Stimulated activated CD8-positive, alpha-beta memory T cell treated with anti-CD3 and anti-CD28 coated beads, Interleukin-15, amount 100 ng/mL, for 4 hours (primary cell): ENCODE measurements at places on chromosomes 3 and 15.
A peak's percentile ranks its signal among the peaks of the same experiment; 100 is the strongest.

DNA sequence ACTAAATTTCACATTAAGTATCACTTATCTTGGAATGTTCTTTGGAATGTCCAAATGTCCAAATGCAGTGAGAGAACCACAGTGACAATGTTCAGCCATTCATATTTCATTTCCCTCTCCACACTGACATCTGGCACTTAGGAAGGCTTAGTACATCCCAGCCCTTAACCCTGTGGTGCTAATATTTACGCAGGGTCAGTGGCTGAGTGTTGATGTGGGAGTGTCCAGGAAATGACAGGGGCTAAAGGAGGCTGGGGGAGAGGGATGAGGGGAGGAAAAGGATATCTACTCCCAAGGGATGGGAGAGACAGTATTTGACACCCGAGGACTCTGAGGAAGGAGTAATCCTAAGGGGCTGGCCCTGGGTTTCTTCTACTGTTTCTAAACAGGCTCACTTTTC, 14.1 kb upstream of the CCR4 start:
- DNase-seq = no peak

GRCh38 chr15:94047566-94047965, 183.8 kb upstream of the MCTP2 start:
- DNase-seq = no peak

DNA sequence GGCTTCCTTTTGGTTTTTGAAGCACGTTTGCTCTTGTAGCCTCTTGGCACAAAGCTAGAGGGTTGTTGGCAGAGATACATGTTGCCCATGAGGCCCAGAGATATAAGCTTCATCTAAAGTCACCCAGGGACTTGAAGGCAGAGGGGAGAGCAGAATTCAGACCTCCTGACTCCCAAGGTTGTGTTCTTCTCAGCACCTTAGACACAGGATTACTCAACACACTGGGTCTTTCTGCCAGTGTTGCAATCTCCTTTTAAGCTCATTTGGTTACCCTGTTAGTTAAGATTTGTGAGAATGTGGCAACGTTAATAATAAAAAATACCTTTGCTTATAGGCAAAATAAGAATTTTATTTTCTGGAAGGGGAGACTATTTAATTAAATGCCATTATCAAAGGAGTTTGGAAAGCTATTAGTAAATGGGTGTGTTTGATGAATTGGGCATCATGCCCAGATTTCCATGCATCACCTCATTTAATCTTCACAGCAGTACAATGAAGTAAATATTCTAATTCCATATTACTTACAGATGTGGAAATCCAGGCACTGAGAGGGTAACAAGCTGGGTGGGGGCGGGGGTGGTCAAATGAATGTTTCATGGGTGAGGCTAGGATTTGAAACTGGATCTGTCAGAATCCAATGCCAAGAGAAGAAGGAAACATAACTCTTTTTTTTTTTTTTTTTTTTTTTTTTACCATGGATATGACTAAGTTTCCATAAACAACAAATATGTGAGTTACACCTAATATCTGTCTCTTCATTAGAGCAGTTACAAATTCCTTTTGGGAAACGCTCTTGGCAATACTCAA, 183.3 kb downstream of the NR1D2 start:
- no peak for DNase-seq

DNA sequence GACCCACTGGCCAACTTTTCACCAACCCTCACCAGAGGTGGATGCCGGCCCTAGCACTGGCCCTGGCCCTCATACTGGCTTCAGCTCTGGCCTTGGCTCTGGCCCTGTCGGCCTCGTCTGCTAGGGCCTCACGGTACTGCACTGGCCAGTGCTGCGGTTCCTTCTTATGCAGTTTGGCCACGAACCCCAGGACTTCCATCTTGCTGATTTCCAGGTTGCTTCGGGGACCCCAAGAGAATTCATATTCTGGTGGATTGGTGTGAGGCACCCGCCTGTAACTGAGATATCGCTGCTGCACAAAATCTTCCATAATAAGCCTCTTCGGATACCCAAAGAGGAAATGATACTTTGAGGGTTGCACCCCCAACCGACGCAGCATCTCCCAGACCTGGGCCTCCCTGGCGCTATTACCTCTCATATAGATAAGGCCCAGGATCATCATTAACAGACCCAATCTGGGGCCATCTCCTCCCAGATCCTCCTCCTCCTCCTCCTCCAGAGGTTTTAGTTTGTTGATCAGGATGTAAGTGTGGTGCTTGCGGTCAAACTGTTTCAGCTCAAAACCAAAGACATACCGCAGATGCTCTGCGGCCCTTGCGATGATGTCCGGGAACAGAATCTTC, 883 bp downstream of the MAGEF1 start:
- DNase-seq = no peak

GRCh38 chr3:196765454-196765853, 25.8 kb downstream of the PAK2 start:
- no peak for DNase-seq

DNA sequence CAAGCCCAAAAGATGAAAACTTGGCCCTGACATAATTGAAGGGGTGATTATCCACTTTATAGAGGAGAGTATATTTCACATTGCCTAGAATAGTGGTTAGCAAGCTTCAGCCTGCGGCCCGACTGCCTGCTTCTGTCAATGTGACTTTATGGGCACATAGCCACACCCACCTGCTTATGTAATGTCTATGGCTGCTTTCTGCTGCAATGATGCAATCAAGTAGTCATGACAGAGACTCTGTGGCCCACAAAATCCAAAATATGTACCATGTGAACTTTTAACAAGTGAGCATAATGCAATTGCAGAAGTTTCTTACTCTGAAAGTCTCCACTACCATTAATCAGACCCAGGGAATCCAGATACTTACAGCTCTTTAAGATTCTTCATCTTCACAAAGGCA, 103.1 kb downstream of the LRIG1 start:
- no peak for DNase-seq

GRCh38 chr15:34206011-34206410, 3.9 kb downstream of the KATNBL1 start:
- DNase-seq = no peak

DNA sequence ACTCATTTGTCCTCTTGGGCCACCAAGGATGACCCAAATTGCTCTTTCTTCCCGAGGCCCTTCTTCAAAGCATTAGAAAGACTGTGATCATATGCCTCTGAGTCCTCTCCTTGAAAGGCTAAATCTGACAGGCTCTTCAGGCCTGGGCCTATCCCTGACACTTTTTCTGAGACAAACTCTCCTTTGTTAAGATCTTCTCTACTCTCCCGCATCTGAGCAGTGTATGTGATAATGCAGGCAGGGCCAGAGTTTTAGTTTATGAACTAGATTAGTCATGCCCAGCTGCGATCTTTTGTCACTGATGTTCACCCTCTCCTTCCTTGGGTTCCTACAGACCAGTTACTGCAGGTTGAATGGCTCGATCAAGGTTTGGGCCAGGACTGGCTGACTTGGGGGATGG, 39.2 kb downstream of the MASP1 start:
- no peak for DNase-seq

GRCh38 chr15:35505809-35506208, 40.2 kb downstream of the DPH6 start:
- DNase-seq = no peak

- no peak for DNase-seq
Measured at GRCh38 chr3:133447750-133448477, 48.1 kb downstream of the BFSP2 start.

- no peak for DNase-seq
Measured at GRCh38 chr15:87704276-87704675, 552.3 kb downstream of the NTRK3 start.

GRCh38 chr3:152039887-152040286, 166.4 kb downstream of the SUCNR1 start:
- no peak for DNase-seq

DNA sequence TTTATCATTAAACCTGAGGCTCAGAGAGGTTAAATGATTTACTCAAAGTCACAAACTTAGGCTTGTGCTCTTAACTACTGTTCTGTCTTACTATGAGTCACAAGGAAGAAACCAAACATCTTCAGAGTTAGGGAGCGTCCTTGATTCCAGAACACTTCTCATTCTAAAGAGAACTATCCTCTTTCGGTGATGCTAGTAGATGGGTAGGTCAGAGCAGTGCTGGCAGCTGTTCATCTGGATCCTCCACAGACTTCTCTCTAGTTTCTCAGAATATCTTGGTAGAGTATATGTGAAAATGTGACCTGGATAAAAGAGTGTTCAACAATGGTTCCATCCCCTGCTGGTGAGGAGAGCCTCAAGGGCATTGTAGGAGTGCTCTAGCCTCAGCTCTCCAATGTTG, 3.3 kb downstream of the ARL6IP5 start:
- DNase-seq = no peak

DNA sequence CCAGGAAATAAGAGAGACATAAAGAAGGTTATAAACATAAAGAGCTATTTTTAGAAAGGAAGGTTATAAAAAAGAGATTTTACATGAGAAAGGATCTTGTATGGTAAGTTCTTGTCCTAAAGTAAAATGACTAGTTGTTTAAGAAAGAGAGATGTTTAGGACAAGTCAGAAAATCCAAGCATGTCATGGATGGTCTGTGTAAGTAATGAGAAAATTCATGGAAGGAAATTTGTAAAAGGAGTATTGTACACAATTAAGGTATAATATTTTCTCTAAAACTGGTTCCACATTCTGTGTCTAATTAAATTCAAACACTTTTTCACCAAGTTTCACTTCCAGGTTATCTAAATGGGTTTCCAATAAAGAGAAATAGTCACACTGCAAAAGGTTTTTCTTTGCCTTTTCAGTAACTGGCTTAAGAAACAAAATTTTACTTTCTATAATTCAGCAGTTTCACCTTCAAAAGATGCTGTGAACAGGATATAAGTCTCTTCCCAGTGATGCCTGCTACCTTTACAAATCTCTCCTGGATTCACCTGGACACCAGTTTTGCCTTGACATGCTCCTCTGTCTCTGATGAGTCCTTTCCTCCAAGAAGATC, 455.7 kb downstream of the ZIC1 start:
- no peak for DNase-seq

DNA sequence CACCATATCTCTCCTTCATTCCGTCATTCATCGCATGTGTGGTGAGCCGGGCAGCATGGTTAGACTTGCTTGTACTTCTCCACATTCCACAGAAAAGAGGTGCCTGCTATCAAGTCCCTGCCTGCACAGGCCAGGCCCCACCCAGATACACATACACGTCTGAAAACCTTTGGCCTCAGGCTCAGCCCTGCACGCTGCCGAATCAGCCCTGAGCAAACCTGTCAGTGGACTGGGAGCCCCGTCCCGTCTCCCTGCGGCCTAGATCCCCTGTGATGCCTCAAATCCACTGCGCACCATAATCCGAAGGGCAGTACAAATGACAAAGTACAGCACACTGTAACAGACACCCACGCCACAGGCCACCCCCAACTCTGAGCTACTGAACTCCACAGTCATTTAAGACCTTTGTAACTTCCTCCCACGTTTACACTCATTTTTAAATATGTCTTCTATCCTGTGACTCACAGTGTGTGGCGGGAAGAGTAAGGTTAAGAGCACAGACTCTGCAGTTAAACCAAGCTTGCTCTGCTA, 67.1 kb downstream of the MB21D2 start:
- peak; percentile 19 for DNase-seq

GRCh38 chr3:151085889-151086483, 522 bp downstream of the MED12L start:
- no peak for DNase-seq

DNA sequence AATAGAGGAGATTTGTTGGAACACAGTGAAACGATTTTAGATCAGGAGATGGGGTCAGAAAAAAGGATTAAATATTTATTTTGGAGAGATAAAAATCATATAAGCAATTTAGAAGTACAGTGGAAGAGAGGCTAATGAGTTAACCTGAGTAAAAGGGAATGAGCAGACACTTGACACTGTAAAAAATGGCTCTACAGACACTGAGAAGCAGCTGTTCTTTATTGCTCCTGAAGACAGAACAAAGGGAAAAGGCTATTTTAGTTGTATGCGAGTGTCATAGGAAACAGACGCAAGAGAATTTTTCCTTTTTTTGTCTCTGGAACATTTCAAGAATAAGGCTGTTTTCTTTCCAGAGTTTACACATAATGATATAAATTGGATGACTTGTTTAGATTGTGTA, 34.3 kb downstream of the ASTE1 start:
- no peak for DNase-seq

DNA sequence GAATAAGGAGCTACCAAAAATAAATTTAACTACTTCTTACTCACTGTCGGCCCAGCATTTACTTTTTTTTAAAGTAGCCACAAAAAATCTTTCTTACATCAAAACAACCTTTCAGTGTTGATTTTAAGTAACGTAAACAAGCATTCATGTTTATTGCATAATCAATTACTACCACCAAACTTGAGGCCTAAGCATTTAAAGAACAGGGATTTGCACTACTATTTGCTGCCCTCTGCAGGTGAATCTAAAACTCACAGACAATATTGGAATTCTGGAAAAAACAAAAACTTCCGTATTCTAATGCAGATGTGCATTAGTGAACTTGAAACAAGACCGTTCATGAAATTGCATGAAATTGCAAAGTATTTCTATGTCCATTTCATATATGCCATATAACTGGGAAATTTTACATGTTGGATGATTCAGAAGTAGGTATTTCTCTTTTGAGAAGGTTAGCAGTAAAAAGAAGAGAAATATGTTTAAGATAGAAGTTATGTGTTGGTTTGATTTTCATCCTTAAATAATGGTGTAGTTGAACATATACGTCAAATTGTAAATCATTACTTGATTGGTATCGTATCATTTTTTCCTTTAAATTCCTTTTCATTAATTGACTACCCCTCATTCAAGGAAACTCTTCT, 55.6 kb downstream of the CGGBP1 start:
- no peak for DNase-seq

DNA sequence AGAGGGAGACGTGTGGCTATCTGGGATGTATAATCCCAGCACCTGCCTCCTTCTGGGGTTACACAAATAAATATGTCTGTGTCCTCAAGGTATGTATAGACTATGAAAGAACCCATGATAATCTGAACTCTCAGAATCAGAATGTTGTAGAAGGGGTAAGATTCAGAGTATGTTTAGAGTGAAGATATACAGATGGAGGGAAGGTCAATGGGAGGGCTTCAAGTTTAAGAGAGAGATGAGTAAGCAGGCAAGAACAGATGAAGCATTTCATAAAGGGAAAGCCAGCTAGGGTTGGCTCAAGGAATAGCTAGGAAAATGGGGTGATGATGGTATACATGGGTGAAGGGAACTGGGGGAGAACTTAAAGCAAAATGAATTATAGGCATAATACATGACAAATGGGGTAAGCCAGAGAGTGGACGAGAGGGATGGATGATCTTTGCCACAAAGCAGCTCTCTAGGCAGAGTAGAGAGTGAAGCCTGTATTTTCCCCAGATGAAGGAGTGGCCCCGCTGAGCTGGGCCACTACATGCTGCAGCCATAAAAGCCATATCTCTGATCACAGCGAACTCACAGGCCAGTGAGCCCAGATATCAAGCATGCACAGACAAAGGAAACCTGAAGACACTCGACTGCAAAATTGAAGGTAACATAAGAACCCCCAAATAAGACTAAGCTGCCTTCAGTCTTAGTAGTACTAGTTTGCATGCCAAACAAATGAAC, 15.9 kb upstream of the ZBTB38 start:
- no peak for DNase-seq

- DNase-seq = no peak
Measured at GRCh38 chr3:76367281-76367680, 581.9 kb upstream of the ZNF717 start.

DNA sequence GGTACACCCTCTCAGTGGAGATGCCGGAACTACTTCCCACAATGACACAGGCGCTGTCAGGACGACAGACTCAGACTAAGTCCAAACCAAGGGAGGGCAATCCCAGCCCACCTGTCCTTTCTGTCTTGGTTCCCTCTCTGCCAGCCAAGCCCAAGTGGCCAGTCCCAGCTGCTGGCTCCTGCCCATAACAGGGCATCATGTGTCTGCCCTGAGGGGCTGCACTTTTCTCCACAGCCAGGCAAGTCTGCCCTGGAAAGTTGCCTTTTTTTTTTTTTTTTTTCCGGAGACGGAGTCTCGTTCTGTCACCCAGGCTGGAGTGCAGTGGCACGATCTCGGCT, 20.0 kb upstream of the BCL2A1 start:
- DNase-seq = no peak
